ENCODE measurements at places on chromosomes 13 and 19. TPM values are rescaled to one million over a fixed set of nuclear protein-coding genes. Genes with fewer than 3 reads are reported as not detected.

DNA sequence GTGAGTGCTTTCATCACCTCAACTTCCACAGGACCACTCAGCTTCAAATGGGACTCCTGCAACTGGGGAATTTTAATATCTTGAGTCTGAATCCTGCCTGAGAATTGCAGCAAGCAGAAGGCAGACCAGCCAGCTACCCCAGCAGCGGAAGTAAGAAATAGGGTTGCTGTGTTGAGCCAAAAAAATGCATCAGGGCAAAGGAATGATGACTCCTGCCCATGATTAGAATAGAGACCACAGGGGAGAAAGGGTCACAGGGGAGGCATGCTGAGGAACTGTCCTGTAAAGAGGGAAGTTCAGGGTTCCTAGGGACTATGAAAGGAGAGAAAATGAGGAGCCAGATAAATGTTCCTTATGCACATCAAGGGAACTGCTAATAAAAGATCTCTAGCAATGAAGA, 370.2 kb downstream of the KCTD12 start:
- peak; percentile 40 for DNase-seq

DNA sequence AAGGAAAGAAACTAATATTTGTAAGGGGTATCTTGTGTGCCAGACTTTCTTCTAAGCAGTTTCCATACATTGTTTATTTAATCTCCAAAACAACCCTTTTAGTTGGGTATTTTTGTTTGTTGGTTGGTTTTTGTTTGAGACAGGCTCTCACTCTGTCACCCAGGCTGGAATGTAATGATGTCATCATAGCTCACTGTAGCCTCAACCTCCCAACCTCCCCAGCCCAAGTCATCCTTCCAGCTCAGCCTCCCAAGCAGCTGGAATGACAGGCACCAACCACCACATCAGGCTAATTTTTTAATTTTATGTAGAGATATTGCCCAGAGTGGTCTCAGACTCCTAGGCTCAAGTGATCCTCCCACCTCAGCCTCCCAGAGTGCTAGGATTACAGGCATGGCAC, 41.2 kb upstream of the LSM14A start:
- no peak for DNase-seq

DNA sequence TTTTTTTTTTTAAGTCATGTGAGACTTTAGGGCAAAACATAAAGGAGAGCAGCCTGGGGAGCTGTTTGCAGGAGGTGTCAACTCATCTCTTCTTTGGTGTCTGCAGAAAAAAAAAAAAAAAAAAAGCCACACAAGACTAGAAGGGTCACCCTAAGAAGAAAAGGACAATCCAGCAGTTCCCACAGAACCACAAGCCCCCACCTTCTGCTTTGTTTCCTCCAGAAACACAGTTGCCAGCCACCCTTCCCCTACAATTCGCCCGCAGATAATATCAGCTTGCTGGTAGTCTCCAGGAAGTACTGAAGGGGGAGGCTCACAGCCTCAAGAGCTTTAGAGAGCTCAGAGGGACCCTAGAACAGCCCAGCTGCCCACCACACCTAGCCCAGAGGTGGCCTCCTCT, 22.3 kb upstream of the ZBTB7A start:
- DNase-seq = no peak

DNA sequence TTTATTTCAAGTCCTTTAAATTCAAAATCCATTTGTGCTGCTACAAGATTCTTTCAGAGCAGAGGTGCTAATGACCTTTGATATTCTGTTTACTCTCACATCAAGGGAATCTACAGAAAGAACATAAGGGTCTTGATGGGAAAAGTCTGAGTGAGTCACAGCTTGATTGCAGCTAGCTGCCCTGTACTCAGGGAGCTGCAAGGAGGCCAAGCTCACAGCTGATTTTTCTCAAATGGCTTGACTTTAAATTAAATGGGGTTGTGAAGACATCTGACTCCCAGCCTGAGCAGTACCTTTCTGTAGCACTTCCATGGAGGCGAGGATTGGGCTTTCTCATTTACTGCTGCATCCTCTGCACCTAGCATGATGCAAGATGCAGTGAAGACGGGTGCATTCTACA, 62.5 kb downstream of the RAP2A start:
- peak; percentile 23 for DNase-seq

FXYD3 gene
- total RNA-seq = 6.9 TPM

ZNF93 gene
- 1.1 TPM for total RNA-seq
